Effector CD4-positive, alpha-beta T cell (primary cell): ENCODE measurements at places on chromosomes 6 and 20.

- peak; percentile 25 for DNase-seq
Observed at GRCh38 chr20:13119583-13119982, 101.5 kb upstream of the ISM1 start.

DNA sequence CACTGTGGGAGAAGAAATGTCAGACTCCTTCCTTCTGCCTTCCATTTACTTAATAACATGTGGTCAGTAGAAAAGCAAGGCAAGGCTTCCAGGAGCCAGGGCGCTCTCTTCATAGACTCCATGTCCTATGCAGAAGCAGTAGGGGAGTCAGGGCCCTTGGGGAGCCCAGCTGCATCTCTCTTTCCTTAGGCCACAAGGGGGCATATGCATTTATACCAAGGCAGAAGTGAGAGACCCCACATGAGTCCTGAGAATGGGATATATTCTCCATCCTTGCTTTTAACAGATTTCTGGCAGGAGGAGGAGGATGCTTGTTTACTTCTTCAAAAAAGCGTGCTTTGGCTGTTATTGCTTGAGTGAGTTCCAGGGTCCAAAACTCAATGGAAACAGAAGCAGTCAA is 198.5 kb downstream of the HIVEP2 start:
- DNase-seq: peak; percentile 17

DNA sequence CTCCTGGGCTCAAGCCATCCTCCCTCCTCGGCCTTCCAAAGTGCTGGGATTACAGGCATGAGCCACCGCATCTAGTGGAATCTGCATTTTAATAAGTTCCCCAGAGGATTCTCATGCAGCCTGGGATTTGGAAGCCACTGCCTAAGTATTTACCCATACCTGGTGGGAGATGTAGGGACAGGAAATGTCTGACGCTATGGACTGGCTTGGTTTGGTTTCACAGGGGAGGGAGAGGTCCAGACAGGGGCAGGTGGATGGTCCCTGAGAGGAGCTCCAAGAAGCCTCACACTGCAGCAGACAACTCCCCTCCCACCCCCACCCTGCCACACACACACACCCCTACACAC is 4.4 kb downstream of the VSTM2L start:
- no peak for DNase-seq

DNA sequence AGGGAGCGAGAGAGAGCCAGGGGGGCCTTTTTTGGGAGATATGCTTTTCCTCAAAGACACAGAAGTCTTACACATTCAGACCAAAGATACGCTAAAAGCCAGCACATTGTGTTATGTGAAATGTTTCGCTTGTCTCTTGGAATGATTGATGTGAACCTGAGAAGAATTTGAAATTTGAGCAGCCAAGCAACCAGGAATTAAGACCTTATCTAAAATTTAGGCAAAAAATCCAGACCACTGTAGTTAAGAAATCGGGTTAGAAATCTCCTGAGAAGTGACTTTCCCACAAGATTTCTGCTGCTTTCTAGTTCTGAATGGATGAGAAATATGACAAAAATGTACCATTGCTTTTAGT is 223.2 kb upstream of the GMDS start:
- no peak for DNase-seq

DNA sequence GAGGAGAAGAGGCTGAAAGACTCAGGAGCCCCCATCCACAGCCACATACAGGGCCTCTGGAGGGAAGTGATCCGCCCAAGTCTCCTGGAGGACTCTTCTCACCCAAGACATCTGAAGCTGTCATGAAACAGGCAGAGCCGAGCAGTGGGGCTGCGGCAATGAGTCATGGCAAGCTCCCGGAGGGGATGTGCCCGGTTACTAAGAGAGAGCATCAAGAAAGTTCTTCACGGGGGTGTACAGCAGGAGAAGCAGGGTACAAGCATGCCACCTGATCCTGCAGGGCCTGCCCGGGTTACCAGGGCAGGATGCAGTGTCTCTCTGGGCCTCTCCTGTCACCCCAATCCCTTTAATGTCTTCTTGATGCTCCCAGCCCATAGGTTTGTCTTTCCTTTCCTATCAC is 21.1 kb downstream of the TRIM26 start:
- DNase-seq: no peak

DNA sequence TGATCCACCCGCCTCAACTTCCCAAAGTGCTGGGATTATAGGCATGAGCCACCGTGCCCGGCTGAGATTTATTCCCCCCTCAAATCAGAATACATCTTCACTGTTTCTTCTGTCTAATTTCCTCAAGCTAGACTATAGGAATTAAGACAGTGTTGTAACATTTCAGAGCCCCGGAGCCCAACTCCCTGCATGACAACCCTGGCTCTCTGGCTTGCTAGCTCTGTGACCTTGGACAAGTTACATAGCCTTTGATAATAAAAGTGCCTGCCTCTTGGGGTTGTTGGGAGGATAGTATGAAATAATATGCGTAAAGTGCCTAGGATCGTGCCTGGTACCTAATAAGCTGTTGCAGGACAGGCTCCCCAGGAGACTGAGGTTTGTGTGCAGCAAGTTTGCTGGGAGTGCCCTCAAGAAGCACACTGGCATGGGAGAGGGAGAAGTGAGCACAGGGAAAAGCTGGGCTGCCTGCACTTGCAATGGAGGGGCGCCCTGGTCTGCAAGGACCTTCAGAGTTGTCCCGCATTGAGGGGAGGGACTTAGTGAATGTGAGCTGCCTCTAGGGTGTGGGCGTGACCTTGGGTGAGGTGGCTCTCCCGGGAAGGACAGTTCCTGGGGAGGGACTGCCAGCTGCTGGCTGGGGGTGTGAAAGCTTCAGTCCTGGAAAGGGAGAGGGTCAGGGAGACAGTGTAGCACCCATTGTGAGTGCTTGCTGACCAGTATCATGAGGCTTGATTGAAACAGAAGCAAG is 43.4 kb downstream of the TAF8 start:
- no peak for DNase-seq
